ENCODE measurements at places on chromosomes 2 and 18.
A peak's percentile ranks its signal among the peaks of the same experiment; 100 is the strongest.

- no peak for DNase-seq
These were observed 99.9 kb upstream of the FANCL start for GRCh38 chr2:58341047-58341446.

GRCh38 chr18:57771193-57771592, 31.9 kb downstream of the ATP8B1 start:
- peak; percentile 54 for DNase-seq

DNA sequence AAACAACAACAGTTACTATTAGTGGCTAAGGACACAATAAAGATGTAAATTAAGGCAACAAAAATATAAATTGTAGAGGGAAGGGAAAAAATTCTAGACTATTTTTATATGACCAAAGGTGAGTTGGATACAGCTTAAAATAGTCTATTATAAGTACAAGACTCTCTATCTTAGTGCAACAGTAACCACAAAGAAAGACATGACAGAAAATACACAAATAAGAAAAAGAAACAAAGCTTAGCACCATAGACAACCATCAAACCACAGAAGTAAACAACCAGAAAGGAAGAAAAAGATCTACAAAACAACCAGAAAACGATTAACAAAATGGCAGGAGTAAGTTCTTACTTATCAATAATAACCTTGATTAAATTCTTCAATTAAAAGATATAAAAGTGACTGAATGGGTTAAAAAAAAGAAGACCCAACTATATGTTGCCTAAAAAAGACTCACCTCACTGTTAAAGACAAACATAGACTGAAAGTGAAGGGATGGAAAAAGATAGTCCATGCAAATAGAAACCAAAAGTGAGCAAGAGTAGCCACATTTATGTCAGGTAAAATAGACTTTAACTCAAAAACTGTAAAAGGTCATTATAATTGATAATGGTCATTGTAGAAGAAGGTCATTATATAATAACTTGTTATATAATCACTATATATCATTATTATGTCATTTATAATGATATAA, 62.5 kb downstream of the USP40 start:
- DNase-seq: no peak

GRCh38 chr2:25339211-25339674, 2.5 kb downstream of the DNMT3A start:
- DNase-seq: no peak

- DNase-seq: no peak
These were observed 76.9 kb upstream of the PAPOLG start for GRCh38 chr2:60679036-60679780.

DNA sequence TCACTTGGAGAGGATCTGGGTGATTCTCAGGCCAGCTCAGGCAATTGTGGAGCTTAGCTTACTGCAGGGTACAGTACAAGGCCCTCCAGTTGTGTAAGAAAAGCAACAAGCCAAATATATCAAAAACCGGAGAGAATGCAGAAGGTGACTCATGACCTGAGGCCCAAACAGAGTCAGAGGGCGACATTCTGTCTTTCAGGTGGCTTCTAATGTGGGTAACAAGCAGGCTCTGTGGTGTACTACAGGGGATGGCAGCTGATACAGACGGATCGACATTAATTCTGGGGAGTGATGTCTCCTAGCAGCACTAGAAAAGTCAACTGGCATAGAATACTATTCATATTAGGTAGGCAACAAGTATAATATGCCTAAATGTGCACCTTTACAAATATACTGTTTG, 219.5 kb upstream of the SOX11 start:
- DNase-seq: no peak

GRCh38 chr2:70870790-70871189, 35.2 kb upstream of the CD207 start:
- no peak for DNase-seq

- no peak for DNase-seq
These were observed 2.2 kb downstream of the CAVIN2 start for GRCh38 chr2:191844706-191845105.

DNA sequence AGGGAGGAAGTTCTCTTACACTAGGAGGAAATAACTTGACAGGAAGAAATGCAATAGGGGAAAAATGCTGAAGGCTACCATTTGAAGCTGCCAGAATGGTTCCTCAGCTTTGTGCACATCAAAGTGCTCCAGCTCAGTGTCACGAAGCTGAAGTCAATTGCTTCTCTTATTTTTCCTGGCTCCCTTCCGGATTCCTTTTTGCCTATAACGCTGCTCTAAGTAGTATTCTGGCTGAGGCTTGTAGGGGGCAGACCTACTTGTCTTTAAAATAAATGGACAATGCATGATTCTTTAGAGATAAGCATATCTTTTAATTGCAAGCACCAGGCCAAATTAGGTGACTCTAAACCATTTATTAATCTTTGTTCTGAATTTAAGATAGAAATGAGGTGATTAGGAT, 60.3 kb upstream of the SCN1A start:
- DNase-seq: no peak

GRCh38 chr18:64179556-64180080, 30.7 kb upstream of the LINC00305 start:
- no peak for DNase-seq

DNA sequence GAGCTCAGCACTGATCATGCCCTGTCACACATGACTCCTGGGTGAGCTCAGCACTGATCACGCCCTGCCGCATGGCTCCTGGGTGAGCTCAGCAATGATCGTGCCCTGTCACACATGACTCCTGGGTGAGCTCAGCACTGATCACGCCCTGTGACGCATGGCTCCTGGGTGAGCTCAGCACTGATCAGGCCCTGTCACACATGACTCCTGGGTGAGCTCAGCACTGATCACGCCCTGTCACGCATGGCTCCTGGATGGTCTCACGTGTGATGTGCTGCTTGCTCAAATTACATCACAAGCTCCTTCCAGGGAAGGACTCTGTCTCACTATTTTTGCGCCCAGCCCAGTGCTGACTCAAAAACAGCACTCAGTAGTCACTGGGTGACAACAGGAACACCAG, 258.0 kb downstream of the HDAC4 start:
- DNase-seq: no peak

DNA sequence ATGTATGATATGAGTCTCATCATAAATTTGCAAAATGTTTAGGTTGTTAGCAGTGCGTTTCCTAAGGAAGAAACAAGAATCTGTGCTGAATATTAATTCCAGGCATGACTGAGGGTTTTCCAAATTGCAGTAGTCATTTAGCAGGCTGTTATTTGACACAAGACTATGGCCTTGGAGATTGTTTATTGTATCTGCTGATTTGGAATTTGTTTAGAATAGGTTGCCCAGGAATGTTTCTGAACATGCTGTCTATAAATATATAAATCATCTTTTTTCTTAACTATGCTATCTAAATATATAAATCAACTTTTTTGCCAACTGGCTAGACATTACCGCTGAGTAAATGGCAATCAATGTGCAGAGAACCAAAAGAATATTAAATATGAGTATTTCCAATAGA, 90.9 kb downstream of the DOK6 start:
- no peak for DNase-seq

GRCh38 chr2:121044412-121044811, 240.6 kb downstream of the TFCP2L1 start:
- DNase-seq: no peak

GRCh38 chr2:157488877-157489276, 45.0 kb upstream of the CYTIP start:
- DNase-seq: peak; percentile 67

GRCh38 chr2:26215833-26216232, 28.6 kb downstream of the HADHA start:
- DNase-seq: no peak

DNA sequence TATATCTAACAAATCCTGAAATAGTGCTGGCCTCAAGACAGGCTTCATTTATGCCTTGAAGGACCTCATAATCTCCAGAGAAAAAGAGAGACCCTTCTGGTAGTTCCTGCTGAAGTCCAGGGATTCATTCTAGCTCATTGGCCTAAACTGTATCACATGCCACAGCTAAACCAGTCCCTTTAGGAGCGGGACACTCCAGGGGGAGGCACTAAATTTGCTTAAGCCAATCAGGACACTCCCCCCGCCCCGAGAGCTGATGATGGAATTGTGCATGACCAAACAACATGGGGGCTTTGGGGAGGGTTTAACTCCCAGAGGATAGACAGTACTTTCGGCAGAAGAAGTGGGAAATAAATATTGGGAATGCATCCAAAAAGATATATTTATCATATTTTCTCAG, 36.4 kb upstream of the CXCR4 start:
- DNase-seq: no peak

DNA sequence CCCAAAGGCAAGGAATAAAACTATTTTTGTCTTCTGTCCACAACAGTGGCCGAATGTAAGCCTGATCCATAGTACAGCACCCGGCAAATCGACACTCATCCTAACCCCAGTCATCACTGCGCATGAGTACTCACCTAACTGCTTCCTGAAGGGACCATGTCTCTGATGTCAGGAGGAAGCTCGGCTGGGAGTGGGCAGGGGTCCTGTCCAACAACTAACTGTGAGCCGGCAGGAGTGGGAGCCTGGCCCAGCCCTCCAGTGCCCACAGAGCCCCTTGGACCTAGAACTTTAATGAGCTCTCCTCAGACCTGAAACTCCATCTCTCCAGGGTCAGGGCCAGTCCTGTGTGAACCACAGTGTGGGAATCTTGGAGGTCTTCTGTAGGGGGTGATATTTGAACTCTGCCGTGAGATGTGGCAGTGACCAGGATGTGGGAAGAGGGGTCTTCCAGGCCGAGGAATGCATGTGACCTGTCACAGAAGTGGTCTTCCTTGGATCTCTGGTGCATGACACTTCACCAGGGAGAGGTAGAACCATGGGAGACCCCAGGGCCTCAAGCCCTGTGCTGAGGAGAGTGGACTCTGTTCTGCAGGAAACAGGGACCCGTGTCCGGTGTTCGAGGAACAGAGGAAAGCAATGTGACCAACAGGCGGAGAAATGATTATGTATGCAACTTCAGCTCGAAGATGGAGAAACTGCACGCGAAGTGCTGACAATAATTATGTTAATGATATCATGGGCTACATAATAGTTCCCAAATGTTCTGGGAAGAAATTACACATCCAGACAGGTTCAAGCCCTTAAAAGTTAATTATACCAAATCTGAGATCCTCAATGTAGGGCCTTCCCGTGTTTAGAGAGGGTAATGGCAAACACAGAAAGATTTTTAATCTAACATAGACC, 240.1 kb upstream of the HDAC4 start:
- DNase-seq: no peak

DNA sequence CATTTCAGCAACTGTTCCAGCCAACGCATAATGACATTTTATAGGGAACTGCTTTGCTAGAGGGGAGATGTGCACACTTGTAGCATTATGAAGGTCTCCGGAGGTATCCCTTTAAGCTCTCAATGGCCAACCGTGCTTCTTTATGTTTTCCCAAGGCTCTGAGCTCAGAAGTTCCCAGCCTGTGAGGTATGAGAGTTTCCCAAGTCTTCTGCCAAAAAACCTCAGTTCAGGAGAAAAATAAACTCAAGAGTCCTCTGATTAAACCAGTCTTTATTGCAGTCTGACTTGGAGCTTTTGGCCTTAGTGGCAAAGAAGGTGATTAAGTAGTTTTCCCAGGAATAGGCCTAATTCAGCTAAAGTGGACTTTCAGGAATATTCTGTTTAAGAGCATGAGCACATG, 35.4 kb upstream of the ZNF532 start:
- DNase-seq: no peak

DNA sequence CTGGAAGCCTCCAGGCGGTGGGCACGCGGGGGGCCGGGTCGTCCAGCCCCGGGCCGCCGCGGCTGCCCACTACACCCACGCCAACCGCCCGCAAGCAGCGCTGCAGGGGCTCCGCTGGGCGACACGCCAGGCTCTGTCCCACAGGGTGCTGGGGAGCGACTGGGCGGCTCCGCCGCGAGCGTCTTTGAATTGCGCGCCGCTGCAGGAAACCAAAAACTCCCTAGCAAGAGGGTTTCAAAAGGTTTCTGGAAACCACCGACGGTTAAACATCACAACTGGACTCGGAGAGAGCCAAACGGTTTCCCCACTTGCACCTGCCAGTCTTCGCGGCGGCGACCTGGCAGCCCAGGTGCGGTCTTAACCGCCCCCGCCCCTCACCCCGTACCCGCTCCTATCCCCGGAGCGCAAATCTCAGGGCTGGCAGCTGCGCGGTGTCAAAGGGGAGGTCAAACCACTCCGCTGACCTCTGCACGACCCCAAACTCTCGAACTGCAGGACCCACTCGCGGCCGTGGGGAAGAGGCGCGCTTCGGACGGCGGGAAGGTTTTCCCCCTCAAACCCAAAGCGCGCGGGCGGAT, 1.0 kb downstream of the CXCR4 start:
- DNase-seq: no peak

DNA sequence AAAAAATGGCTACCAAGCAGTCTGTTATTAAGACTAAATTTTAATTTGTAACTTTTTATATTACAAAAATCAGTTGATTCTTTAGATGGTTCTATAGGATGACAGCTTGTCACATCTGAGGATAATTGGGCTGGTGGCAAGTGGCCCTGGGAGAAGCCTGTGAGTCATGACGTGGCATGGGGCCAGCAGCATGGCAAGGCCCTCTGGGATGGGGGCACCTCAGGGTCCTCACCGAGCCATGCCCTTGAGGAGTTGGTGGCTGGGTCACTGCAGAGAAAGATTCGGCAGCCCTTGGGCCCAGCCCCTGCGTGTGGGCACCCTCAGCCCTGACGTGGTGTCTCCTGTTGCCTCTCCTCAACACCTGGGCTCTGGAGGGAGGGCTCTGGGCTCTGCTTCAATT, 49.7 kb downstream of the STK25 start:
- no peak for DNase-seq

Data from kidney tubule cell (primary cell).